Lung (tissue), 17 donors: ENCODE measurements at places on chromosomes 3 and 15.

GRCh38 chr3:11077466-11077865 lies 76.8 kb upstream of the HRH1 start:
- no peak for DNase-seq

GRCh38 chr15:73584699-73585420 lies 48.3 kb downstream of the NPTN start:
- no peak for DNase-seq

DNA sequence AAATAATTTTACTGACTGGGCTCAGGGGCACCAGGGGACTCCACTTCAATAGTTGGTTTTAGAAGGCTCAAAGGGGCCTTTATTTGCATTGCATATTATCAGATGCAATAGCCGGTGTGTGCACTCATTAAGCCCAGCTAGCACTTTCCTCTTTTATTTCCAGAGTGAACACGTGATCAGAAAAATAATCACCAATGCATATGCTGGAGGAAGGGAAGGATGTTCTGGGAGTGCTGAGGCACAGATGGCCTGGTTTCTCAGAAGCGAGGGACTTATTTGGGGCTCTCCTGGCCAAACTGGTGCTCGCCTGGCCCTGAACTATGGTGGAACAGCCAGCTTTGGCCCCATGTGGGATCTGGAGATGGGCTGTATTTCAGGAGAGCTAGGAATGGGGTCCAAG lies 60.4 kb upstream of the SEC13 start:
- DNase-seq = no peak

- no peak for DNase-seq
Measured at GRCh38 chr3:59885899-59886400, 836.1 kb upstream of the CFAP20DC start.

GRCh38 chr15:66252685-66253417 lies 699 bp downstream of the MEGF11 start:
- peak; percentile 13 for DNase-seq

GRCh38 chr15:60797444-60798040 lies 318.6 kb upstream of the ICE2 start:
- peak; percentile 57 for DNase-seq

- DNase-seq = peak; percentile 39
Measured at GRCh38 chr15:39649757-39650156, 68.9 kb downstream of the THBS1 start.

DNA sequence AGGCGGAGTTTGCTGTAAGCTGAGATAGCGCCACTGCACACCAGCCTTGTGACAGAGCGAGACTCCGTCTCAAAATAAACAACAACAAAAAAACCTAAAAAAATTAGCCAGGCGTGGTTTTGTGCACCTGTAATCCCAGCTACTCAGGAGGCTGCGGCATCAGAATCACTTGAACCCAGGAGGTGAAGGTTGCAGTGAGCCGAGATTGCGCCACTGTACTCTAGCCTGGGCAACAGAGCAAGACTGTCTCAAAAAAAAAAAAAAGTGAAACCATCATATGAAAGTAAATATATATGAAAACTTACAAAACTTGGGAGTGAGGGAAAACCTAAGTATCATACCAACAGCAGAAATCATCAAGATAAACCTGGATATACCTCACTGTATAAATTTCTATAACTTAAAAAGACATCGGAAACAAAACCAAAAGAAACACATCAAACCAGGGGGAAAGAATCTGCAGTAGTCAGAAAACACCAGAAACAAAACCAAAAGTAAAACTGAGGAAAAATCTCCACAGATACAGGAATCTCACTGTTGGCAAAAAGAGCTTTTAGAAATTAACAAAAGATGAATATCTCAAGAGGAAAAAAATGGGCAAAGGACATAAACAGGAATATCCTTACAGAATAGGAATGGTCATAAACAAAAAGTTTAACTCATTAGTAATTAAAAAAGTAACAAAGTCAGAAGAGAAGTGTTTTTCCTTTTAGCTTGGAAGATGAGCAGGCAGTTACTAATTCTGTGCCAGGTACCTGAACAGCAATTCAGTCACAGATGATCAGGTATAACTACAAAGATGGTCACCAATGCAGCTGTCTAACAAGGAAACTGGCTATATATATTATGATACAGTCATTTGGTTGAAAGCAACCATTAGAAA lies 41.3 kb downstream of the ETV5 start:
- DNase-seq = no peak

DNA sequence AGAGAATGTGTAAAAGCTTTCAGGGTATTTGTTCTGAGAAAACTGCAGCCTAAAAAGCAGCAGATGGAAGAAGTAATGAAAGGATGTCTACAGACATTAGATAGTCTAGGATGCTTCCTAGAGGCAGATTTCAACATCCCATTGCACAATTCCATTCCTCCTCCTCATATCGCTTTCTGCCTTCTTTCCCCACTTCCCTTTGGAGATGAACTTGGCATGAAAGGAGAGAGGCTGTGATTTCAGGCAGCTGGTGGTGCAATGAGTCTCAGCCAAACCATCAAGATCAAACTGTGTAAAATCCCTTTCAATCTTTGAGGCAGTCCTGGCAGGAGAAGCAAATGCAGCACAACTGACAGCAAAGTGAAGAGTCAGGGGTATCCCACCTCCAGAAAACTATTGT lies 438.7 kb upstream of the KCNMB2 start:
- peak; percentile 81 for DNase-seq

DNA sequence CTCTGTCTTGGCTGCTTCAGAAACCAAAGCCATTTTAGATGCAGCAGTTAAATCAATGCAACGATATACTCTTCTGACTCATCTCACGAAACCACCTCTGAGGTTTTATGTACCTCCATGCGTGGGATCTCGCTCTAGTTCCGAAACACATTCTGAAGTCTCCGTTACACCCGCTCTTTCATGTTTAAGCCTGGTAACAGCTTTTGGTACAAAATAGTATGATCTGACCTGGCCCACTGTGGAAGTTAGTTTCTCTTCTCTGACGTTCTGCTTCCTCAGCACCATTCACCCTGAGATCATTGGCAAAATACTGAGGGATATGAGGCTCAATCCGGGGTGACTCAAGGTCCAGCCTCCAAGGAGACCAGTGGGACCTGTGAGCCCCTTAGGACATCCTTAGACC lies 121.9 kb downstream of the TMEM266 start:
- DNase-seq = no peak

DNA sequence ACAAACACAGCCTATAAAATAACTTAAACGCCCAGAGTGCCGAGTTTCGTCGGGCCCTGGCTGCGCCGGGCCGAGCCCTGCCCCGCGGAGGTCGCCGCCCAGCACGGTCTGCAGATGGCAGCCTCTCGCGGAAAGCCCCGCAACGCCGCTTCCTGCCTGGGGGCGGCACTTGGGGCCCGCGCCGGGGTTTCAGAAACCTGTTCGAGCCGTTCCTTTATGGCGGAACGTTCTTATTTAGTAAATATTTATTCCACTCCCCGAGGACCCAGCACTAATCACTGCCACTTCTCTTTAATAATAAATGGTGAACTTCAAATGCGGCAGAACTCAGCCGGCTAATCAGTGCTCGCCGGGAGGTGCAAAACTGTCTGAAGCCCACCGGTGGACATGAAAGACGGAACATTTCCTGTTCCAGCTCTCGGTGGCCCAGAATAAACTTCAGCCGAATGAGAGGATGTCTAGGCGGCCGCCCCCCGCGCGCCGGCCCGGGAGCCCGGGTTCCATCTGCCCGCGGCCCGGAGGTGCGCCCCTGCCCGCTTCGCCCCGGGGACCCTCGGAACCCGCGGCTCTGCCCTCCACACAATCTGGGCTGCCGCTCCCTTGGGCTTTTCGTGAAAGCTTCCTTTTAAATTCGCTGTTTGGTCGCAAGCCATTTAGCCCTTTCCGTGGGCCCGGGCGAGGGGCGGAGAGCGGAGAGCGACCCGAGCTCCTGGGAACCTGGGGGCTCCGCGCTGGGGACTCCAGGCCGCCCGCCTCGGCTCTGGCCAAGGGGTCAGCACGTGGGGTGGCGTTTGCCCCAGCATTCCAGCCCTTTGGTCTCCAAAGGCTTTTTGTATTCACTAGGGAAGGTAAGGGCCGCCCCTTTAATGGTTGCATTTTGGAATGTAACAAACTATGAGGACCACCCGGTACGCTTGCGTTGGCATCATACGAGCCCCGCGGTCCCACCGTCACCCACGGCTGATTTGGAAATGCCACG lies 110.8 kb upstream of the ATP11B start:
- DNase-seq = peak; percentile 79

DNA sequence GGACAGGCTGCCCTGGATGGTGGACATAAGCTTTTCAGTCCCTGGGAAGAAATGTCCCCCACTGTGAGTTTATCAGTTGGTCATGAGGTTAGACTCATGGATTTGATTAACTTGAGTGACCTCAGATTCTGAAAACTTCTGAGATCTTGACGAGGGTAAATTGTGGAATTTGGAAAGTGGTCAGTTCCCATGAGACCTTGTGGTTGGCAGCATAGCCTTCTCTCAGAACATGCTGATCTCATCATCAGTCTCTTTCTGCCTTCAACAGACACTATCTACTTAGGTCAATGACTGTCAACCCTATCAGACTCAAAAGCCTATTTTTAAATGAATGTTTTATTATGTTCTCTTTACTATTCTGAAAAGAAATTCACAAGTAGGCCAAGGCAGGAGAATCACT lies 45.6 kb upstream of the NDUFB4 start:
- DNase-seq = no peak

DNA sequence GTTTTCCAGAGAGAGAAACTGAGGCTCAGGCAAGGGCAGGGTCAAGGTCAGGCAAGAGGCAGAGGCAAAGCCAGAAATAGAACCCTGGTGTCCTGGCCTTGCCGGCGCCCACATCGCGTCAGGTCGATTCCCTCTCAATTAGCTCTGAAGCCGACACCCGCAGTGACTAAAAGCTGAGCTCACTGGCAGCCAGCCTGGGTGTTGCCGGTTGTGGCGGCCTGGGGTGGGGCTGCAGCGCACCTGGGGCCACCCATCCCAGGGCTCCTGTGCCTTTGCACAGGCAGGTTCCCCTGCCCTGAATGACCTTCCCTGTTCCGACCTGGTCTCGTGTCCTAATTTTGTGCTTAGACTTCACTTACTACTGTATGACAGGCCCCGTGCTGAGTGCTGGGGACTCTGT lies 6.2 kb downstream of the SEMA3F start:
- no peak for DNase-seq

GRCh38 chr3:24793896-24794295 lies 299.2 kb upstream of the THRB start:
- no peak for DNase-seq

DNA sequence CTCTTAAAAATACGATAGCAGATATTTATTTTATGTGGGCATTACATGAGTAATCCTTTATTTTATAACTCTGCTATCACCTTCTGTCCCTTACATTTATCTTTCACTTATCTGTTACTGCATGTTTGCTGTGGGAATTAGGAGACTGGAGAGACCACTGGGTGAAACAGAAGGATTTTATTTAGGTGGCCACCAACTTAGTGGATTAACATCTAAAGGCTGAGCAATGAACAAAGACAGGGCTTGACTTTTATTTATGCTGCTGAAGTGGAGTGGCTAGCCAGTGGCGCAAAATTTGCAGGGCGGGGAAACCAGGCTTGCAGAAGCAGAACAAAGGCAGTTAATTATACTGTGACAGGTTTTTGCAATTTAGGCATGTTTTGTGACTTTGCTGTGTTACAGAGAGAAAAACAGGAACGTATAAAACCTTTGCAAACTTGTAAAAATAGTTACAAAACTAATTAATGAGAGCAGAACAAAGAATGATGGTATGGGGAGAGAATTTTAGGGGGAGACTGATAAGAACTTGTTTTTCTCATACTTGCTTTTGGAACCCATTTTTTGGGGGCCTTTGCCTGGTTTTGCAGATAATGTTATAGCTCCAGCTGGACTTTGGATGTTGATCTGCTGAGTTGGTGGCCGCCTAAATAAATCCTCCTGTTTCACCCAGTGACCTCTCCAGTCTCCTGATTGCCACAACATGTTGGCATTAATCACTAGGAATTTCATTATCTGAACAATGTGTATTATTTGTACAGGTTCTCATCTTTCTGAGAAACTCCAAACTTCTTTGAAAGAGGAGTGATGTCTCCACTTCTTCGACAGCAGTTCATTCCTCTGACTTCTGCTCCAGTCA lies 18.0 kb downstream of the KLHL24 start:
- DNase-seq = no peak

DNA sequence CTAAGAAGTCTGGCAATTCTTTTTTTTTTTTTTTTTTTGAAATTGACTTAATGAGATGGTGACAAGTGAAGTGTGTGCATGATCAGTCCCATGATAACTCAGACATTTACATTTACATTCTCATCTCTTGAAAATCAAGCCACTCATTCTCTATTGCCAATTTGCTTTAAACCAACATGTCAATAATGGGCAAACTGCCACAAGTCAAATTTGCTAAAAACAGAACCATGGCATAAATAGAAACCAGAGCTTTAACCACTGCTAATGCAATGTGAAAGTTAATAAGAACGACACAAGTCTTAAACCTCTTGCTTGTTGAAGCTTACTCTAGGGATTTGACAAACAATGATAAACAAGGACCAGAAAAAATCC lies 12.0 kb upstream of the COL8A1 start:
- no peak for DNase-seq

DNA sequence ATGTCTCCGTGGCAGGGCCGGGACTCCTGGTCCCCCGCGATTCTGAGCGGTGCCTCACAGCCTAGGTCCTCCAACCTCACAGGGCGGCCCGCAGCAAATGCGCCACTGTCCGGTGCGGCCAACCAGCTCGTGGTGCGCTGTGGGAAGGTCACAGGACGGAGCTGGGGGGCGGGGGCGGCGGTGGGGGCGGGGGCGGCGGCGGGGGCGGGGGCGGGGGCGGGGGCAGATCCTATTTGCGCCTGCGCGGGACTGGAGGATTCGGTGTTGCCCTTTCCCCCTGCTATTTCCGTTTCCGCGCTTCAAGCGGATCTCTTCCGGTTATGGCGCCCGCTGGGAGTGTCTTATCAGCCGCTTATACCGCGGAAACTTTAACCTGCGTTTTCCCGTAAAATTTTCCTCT lies 106.7 kb upstream of the SNRPN start:
- DNase-seq = peak; percentile 76

DNA sequence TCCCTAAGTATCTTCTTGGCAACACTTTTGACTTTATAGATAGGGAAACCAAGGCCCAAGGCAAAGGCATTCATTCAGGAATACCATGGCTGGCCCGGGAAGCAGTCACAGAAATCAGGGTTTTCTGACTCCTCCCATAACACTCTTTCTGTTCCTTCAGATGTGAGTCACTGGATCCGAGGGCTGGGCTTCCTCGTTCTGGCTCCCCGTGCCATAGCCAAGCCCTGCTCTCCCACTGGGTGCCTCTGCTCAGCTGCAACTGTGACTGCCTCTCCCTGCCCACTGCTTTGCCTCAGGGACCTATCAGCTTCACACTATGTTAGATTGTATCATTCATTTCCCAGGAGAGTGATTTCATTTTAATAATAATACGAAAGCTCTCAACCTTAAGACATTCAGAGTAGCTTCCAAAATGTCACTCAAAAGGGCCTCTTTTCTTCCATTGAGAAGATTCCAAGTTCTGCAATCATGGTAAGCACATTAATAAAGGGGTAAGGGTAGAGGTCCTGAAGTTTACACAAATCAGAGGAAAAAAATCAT lies 50.2 kb downstream of the GABRB3 start:
- no peak for DNase-seq

GRCh38 chr3:73409138-73409763 lies 215.5 kb downstream of the PDZRN3 start:
- DNase-seq = no peak
